ENCODE measurements at places on chromosomes 1 and 21.

GRCh38 chr1:200888349-200888838, 6.3 kb upstream of the INAVA start:
- peak; percentile 43 for DNase-seq

GRCh38 chr1:18917071-18917799, 14.9 kb upstream of the ALDH4A1 start:
- no peak for DNase-seq

GRCh38 chr1:162696286-162696862, 64.1 kb downstream of the DDR2 start:
- no peak for DNase-seq

DNA sequence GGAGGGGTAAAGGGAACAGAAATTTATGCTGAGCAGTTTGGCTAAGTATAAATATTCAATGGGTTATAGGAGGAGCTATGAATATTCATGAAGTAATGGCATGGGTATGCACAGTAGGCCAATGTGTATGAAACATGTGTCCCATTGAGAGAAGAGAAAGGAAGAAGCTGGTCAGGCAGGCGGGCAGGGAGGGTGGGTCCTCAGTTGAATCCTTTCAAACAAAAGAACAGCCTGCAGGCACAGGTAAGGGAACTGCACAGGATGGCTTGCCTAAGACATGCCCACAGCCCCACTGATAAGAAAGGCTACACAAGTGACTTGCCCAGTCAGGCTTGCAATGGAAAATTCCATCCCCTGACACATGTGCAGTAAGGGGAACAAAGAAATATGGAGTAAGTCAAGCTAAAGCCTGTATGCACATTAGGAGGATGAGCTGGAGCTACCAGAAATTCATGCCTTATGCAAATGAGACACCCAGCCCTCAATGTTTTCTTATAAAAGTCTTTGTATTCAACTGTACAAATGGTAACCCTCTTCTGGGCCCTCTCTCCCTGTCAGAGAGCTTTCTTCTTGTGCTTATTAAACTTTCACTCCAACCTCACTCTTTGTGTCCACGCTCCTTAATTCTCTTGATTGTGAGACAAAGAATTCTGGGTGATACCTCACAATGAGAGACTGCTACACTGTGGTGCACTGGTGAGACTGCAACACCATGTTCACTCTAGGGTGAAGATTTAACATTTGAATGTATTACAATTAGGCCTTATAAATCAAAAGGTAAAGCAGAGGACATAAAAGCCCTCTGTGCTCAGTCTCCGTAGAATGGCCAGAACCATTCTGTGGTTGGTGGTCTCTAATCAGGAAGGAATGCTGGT, 96.5 kb downstream of the ATP1B1 start:
- no peak for DNase-seq

DNA sequence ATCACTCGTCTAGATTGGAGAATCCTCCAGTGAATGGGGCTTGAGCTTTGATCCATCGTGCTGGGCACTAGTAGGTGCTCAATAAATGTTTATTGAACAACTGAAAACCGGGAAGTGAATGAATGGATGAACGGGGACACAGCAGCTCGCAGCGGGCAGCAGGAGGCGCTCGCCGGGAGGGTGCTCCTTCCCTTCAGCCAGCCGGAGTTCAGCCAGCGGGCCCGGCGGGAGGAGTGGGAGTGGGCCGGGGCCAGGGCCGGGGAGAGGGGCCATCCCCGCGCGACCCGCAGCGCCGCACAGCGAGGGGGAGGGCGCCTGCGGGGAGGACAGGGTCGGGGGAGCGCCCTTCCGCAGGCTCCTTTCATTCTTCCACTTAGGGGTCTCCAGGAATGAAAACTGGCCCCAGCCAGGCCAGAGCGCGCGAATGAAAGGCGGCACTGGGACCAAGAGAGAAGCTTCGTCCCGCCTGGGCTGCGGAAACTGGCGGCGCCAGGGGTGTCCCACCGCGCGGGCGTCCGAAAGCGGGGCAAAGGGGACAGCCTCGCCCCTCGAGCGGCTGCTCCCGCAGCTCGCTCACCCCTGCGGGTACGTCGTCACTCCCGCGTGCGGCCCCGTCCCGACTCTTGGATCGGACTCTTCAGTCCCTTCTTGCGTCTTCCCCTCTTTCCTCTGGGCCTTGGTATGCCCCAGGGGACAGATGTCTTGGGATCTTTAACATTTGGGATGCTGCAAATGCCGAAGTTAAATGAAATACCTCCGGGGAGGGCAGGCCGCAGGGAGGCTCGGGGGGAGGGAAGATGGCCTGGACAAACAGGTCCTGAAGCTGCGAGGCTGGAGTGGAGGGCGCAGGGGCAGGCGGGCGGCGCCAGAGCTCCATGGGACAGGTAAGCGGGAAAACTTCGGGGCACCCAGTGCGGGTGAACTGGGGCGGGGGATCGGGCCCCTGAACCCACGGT, 3.6 kb upstream of the INAVA start:
- DNase-seq = no peak

- no peak for DNase-seq
Observed at GRCh38 chr1:193270996-193271395, 84.6 kb upstream of the B3GALT2 start.

- no peak for DNase-seq
Observed at GRCh38 chr21:21210552-21210951, 212.3 kb downstream of the NCAM2 start.

GRCh38 chr1:168636200-168636599, 59.8 kb downstream of the XCL1 start:
- no peak for DNase-seq

GRCh38 chr1:228194921-228195812, 12.7 kb upstream of the OBSCN start:
- DNase-seq = no peak

GRCh38 chr1:107889524-107889923, 75.5 kb downstream of the VAV3 start:
- no peak for DNase-seq

DNA sequence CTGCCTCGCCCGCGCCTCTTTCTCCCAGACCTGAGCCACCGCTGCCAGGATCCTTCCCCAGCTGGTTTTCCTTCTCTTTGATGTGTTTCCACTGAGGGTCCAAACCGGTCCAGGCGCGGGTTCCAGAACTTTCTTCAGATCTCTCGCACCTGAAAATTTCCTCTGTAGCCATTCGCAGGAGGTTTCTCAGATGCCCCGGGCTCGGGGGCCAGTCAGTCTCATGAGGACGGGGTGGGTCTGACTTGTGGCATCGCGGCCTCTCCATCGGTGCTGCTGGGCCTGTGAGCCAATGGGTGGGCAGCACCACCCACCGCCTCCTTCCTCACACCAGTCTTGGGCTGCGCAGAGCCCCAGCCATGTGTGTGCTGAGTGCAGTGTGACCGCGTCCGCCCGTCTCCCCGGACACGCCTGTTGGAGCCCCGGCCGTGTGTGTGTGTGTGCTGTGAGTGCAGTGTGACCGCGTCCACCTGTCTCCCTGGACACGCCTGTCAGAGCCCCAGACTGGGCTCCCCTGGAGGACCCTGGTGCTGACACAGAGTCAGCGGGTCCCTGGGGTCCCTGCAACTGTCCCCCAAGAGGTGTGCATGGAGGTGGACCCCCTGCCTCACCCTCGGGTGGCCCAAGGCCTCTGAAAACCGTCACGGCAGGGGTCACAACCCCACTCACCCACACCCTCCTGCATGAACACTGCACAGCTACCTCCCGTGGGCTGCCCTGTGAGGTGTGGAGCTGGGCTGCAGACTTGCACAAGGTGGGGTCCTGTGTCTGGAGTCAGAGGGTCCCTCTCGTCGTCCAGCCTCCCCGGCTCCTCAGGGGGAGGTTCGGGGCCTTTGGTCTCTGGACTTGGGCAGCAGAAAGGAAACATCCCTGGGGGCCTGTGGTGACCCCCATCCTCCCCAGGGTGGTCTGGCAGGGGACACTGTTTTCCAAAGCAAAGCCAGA, 20.2 kb downstream of the COL18A1 start:
- no peak for DNase-seq

DNA sequence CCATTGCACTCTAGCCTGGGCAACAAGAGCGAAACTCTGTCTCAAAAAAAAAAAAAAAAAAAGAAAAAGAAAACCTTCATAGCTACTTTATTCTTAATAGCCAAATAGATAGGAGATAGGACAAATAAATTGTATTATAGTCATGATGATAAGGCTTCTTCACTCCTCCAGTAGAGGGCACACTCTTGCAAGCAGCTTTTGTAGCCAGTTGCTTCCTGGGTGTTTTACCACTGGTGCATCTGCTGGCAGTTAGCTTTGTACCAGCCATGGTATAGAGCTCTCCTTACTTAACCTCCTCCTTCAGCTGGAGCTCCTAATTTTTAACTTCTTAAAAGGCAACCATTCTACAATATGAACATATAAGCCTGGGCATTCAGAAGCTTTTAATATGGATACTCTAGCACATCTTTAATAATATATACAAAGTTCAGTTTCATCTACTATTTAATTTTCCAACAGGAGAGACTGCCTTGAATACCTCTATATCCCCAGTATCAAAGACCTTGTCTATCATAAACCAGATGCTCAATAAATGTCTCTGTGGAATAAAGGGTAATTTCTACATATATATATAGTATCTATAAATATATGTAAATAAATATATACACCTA, 35.8 kb downstream of the EVI5 start:
- peak; percentile 81 for DNase-seq
